Activated CD4-positive, CD25-positive, alpha-beta regulatory T cell treated with anti-CD3 and anti-CD28 coated beads, Interleukin-2, amount 50 U/mL, for 72 hours (primary cell): ENCODE measurements at places on chromosomes 5 and 9.

GRCh38 chr9:19650312-19650711, 138.5 kb downstream of the SLC24A2 start:
- no peak for DNase-seq

DNA sequence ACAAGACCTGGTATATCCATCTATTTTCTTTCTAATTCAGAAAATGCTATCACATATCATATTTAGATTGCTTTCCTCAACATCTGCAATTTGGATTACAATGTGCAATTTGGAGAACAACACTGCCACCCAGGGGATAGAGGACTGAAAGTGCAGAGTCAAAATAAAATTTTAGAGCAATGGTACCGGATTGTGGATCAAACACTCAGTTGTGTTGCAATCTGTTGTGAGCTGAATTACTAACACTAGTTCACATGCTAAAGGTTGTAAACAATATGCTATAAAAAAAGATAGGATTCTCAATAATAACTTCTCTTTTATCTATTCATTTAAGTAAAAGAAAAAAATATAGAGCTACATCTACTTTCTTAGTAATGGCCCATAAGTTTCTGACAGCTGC, 11.9 kb upstream of the SRFBP1 start:
- DNase-seq, result no peak

DNA sequence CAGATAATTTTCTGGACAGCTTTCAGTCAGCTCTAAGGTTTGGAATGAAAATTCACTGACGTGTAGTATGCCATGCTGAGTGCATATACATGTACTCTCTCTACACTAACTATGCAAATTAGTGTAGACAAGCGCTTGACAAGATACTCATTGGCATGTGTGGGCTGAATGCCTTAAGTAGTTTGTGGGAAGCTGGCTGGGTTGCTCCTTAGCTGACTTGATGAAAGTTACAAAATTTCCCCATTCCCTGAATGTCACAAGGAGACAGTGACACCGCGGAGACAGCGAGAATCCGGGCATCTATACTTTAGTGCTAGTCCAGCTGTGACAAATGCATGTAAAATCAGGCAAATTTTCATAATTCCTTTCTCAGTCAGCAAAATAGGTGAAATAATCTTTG, 51.6 kb upstream of the C5orf46 start:
- DNase-seq, result no peak

DNA sequence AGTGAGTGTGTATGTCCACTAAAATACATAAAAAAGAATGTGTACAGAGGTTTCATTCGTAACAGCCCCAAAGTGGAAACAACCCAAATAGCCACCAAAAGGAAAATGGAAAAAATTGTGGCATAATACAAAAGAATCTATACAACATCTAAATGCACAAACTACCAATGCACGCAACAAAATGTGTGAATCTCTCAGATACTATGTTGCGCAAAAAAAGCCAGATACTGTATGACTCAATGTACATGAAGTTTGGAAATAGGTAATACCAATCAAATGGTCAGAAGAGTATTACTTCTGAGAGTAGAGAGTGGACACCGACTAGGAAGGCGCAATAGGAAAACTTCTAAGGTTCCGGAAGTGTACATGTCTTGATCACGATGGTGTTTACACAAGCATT, 2.4 kb downstream of the XPA start:
- no peak for DNase-seq

DNA sequence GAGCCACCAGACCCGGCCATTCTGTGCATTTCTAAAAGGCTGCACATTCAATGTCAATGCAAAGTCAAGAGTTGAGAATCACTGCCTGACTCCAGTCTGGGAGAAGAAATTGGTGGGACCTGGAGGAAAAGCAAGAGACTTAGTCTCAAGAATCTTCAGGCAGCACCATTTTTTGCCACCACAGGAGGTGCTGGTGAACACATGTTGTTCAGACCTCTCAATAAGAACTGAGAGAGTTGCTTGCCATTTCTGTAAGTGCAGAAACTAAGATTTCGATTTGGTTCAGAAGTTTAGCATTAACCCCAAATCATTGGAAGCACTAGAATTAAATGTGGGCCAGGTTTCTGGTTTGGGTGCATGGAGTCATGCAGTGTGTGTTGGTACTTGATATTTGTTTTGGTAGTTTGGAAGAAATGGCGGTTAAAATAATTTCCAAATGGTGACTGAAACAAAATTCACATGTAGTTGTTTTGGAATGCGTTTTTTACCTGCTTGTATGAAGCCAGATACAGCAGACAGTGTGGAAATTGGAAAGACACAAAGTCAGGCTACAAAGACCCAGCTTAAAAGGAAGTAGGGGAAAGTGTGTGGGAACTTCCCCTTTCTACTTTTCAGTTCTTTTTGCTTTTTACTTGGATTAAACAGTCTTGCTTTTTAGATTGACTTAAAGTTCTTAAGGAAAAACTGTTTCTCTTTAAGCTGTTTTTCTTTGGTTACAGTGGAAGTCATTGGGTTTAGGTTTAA, 20.4 kb downstream of the PDE8B start:
- no peak for DNase-seq
